HepG2 (cell line): ENCODE measurements at places on chromosomes 5 and 9.

- no peak for DNase-seq
These were observed 82.9 kb downstream of the MEF2C start for GRCh38 chr5:88799938-88800535.

- no peak for DNase-seq
These were observed 2117.6 kb downstream of the MAT2B start for GRCh38 chr5:165622864-165623536.

DNA sequence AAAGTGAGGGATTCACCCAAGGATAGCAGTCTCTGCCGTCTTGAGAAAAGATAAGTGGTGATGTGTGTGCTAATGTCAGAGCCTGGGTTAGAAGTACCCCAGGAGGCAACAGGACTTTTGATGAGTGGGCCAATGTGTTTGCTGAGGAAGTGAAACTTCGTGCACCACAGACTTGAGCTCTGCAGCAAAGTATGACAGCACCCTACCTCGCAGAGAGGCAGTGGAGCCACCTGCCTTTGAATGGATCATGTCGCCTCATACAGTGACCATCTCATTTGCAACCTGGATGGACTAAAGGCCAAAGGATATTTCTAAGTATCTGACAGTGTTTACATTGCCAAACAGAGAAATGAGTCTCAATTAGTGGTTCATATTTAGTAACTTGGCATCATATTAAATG is 593.9 kb upstream of the GRAMD2B start:
- no peak for DNase-seq

GRCh38 chr9:105647595-105648349 is 14.5 kb upstream of the TAL2 start:
- DNase-seq: no peak

GRCh38 chr5:83422284-83422683 is 49.3 kb upstream of the VCAN start:
- DNase-seq: no peak

- DNase-seq: no peak
These were observed 80.8 kb downstream of the TLE4 start for GRCh38 chr9:79652598-79652997.

- no peak for DNase-seq
These were observed 81.4 kb downstream of the PGM5 start for GRCh38 chr9:68437785-68438184.

DNA sequence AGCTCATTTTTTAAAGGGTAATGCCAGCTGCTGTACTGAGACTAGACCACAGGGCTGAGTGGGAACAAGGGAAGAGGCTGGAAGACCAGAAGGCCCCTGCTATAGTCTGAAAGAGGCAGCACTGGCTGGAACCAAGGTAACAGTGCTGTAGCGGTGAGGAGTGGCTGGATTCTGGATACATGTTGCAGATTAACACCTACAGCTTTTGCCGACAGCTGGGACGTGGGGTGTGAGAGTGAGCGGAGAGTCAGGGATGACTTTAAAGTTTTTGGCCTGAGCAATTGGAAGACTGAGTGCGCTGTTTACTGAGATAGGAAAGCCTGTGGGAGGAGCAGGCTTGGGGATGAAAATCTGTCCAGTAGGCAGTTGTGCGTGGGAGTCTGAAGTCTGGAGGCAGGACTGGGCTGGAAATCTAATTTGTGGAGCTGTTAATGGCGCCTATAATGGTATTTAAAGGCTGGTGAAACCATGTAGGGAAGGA is 26.5 kb downstream of the AQP7 start:
- no peak for DNase-seq

DNA sequence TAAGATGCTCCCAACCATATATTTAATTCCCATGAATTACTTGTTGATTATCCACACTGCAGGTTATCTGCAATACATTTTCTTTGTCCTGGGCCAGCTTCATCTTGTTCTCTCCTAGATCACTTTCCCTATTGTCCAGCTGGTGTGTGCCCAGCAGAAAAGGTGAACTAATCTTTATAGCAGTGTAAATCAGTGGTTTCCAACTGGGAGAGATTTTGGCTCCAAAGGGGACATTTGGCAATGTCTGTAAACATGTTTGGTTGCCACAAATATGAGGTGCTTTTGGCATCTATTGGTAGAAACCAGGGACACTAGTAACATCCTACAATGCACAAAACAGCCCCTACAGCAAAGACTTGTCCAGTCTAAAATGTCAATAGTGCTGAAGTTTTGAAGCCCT is 20.1 kb upstream of the ERBIN start:
- no peak for DNase-seq

DNA sequence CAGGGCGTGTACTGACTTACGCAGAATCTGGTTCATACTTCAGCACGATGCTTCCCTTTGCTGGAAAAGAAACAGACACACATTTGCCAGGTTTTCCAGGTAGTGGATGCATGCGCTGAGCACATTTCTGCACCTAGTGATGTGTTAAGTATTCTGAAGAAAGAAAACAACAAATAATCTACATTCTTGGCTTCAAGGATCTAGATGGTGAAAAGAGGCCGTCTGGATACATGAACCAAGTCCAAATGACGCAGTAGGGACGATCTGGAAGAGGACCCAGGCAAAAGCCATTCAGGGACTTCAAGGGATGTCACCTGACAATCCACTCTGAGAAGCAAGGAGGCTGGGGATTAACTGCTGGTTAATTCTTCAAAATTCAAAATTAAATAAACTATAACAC is 30.4 kb downstream of the NSUN2 start:
- no peak for DNase-seq

- peak; percentile 22 for DNase-seq
These were observed 134.5 kb downstream of the FANCC start for GRCh38 chr9:95182854-95183563.

DNA sequence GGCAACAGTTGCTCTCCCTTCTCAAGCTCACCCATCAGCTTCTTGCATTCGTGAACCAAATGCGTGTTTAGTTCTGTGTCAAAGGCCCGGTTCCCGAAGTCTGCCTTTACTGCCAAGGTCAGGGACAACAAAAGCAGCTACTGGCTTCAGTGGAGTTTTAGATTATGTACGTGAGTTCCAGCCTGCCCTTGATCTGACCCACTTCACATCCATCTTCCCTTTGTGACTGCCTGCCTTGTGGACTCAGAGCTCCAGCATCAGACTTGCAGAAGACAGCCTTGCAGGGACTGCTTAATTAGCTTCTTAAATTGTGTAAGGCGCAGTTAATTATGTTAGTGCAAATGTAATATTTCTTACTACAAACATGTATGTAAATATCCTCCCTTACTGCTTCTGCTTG is 774.7 kb upstream of the EDIL3 start:
- DNase-seq: no peak

- DNase-seq: no peak
These were observed 14.2 kb upstream of the LVRN start for GRCh38 chr5:115948091-115948534.

DNA sequence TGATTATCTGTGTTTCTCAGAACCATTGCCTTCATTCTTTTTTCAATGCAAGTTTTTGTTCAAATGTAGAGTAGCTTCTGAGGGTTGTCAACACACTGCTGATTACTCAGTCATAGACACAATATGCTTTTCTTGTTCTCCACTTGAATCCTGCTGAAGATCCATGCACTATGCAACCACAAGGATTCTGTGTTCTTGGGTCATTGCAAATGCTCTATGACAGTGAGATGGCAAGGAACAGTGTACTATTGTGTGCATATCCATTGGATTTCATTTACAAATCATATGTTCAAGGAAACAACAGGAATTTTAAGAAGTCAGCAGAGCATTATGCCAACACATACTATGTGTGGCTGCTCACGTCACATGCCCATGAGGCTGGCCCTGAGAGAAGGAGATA is 1590.2 kb downstream of the EFNA5 start:
- no peak for DNase-seq

DNA sequence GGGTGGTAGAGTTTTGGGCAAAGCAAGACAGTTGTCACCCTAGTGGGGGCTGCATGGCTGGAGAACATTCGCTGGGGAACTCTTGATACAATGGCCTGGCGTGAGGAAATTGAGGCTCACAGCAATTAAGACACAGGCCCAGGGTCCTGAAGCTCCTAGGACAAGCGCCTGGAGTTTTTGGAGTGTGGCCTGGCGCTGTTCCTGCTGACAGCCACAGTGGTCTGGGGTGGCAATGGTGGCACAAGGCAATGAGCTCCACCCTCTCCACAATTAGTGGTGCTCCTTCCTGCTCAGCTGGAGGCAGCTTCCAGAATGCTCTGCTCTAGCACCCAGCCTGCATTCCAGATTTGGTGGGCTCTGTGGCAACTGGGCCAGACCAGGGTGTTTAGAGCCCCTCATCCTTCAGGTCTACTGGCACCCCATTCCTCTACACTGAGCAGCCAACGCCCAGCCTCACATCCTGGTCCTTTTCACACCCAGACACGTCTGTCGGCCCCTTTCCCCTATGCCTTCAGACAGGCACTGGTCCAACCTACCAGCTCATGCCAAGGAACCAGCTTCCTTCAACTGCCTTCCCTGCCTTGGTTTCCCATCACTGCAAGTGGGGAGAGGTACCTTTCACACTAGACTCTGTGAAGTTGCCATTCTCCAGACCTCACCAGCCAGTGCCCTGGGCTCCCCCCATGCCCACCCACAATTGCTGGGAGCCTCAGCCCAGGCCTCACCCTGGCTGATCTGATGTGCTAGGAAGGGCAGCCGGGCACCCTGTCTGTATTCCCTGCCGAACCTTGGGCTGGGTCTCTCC is 138.1 kb upstream of the COL5A1 start:
- DNase-seq: no peak
